ENCODE measurements at places on chromosomes 12 and 14. TPM values are rescaled to one million over a fixed set of nuclear protein-coding genes. Genes with fewer than 3 reads are reported as not detected.

The PLCZ1 gene
- not detected for total RNA-seq

The CCDC60 gene
- total RNA-seq = not detected

The PLEKHG7 gene
- not detected for total RNA-seq

The TSPAN11 gene
- total RNA-seq = 0.48 TPM

The IL23A gene
- total RNA-seq = 0.29 TPM

The CCDC175 gene
- not detected for total RNA-seq

The SLC2A13 gene
- 29.2 TPM for total RNA-seq

DNA sequence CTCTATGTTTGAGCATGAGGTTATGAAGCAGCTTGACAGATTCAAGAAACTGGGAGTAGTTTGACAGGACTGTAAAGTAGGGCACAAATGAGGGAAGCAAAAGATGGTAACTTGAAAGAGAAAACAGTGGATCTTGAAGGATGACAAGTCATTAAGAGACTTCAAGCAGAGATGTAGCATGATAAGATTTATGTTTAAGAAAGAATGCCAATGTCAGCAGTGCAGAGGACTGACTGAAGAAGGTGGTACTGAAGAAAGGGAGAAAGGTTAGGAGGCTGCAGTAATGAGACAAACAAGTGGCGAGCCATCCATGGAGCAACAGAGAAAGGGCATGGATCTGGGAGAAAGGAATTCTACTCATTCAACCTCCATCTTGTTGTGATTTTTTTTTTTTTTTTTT, 120.2 kb upstream of the RAP1B start:
- H3K36me3 ChIP-seq = no peaks in the 10 kb centered on the region
- no peaks in the 10 kb centered on the region for H3K27me3 ChIP-seq
- no peak overlapping the region for H3K27ac ChIP-seq

- no peaks in the 10 kb centered on the region for H3K4me1 ChIP-seq
- no peak overlapping the region for H3K27ac ChIP-seq
- H3K36me3 ChIP-seq = no peaks in the 10 kb centered on the region
- no peak for DNase-seq
These were observed 805 bp upstream of the KRT7 start for GRCh38 chr12:52232203-52232673.

- H3K27ac ChIP-seq = no peak overlapping the region
- no peak for DNase-seq
- no peaks in the 10 kb centered on the region for H3K27me3 ChIP-seq
- H3K4me1 ChIP-seq = no peaks in the 10 kb centered on the region
- no peaks in the 10 kb centered on the region for H3K36me3 ChIP-seq
These were observed 25.8 kb downstream of the KCNK10 start for GRCh38 chr14:88297306-88297705.

DNA sequence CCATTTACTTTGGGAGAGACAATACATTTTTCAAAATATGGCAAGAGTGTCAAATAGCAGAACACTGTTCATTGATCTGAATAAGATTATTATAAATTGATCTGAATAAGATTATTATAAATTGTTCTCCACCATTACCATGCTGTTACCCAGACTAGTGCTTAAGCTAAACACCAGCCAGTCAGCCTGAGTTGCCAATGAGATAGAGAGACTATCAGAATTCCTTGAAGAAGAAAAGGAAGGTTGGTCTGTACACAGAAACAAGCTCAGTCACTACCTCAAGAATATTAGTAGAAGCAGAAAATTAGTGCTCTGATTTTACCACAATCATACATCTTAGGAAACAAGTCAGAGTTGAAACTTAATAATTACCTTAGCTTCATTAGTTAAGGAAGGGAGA, 469.8 kb downstream of the FOXG1 start:
- H3K36me3 ChIP-seq = no peaks in the 10 kb centered on the region
- no peak overlapping the region for H3K4me3 ChIP-seq
- no peak overlapping the region for H3K27ac ChIP-seq
- no peaks in the 10 kb centered on the region for H3K4me1 ChIP-seq

DNA sequence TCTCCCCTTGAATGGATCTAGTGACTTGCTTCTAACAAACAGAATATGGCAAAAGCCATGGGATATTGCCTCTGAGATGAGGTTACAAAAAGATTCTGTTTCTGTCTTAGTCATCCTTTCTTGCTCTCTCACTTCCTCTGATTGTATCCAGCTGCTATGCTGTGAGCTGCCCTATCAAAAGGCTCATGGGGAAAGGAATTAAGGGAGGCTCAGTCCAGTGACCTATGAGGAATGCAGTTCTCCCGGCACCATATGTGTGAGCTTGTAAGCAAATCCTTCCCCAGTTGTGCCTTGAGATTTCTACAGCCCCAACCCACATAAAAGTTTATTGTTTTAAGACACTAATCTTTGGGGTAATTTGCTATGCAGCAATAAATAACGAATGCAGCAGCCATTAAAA, 183.1 kb downstream of the KLHL28 start:
- H3K4me3 ChIP-seq = no peak overlapping the region
- DNase-seq = peak; percentile 1
- no peak overlapping the region for H3K27ac ChIP-seq
- no peaks in the 10 kb centered on the region for H3K27me3 ChIP-seq
- H3K36me3 ChIP-seq = no peaks in the 10 kb centered on the region

GRCh38 chr14:68880581-68881105, 87.8 kb upstream of the ZFP36L1 start:
- no peaks in the 10 kb centered on the region for H3K36me3 ChIP-seq
- no peak overlapping the region for H3K27ac ChIP-seq
- H3K4me3 ChIP-seq = no peak overlapping the region
- no peaks in the 10 kb centered on the region for H3K4me1 ChIP-seq
- no peak for DNase-seq
- no peaks in the 10 kb centered on the region for H3K27me3 ChIP-seq

DNA sequence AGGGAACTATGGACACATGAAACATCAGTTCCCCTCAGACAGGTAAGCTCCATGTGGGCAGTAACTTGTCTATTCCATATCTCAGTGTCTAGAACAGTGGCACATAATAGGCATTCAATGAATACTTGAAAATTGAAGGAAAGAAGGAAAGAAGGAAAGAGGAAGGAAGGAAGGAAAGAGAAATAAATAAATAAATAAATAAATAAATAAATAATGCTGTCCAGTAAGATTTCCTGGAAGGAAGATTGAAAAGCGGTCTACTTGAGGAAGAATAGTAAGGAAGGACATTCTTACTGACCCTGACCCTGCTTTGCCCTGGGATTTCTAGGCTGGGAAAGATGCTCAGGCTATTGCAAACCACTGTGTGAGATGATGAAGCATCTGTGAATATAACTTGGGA, 91.5 kb downstream of the PTPRR start:
- H3K36me3 ChIP-seq = no peaks in the 10 kb centered on the region
- H3K27me3 ChIP-seq = no peaks in the 10 kb centered on the region
- H3K27ac ChIP-seq = no peak overlapping the region
- no peak overlapping the region for H3K4me3 ChIP-seq

GRCh38 chr14:31877255-31877798, 199.8 kb upstream of the ARHGAP5 start:
- no peak overlapping the region for H3K27ac ChIP-seq
- no peak for DNase-seq
- H3K27me3 ChIP-seq = no peaks in the 10 kb centered on the region
- H3K4me3 ChIP-seq = no peak overlapping the region
- H3K36me3 ChIP-seq = no peaks in the 10 kb centered on the region

- no peaks in the 10 kb centered on the region for H3K4me1 ChIP-seq
- DNase-seq = no peak
- no peaks in the 10 kb centered on the region for H3K27me3 ChIP-seq
These were observed 32.2 kb upstream of the DICER1 start for GRCh38 chr14:95189367-95190132.

- peak; percentile 62 for DNase-seq
- no peaks in the 10 kb centered on the region for H3K36me3 ChIP-seq
- H3K4me3 ChIP-seq = peak within 1 kb of the TSS; percentile 2
- H3K27me3 ChIP-seq = no peaks in the 10 kb centered on the region
- H3K4me1 ChIP-seq = peaks cover 18% of the 10 kb centered on the region
These were observed at the start of gene CCNB1IP1 for GRCh38 chr14:20332788-20333493. Gene CCNB1IP1, minus strand, starts transcription at chr14:20333279. Its CDS starts 16,756 bp downstream, at chr14:20316523.

GRCh38 chr14:52551696-52552062, 626 bp downstream of the TXNDC16 start:
- peaks cover 25% of the 10 kb centered on the region for H3K4me1 ChIP-seq
- no peaks in the 10 kb centered on the region for H3K36me3 ChIP-seq
- no peaks in the 10 kb centered on the region for H3K27me3 ChIP-seq
- DNase-seq = no peak
- H3K27ac ChIP-seq = peak overlapping the region; percentile 93
- peak overlapping the region; percentile 77 for H3K4me3 ChIP-seq

DNA sequence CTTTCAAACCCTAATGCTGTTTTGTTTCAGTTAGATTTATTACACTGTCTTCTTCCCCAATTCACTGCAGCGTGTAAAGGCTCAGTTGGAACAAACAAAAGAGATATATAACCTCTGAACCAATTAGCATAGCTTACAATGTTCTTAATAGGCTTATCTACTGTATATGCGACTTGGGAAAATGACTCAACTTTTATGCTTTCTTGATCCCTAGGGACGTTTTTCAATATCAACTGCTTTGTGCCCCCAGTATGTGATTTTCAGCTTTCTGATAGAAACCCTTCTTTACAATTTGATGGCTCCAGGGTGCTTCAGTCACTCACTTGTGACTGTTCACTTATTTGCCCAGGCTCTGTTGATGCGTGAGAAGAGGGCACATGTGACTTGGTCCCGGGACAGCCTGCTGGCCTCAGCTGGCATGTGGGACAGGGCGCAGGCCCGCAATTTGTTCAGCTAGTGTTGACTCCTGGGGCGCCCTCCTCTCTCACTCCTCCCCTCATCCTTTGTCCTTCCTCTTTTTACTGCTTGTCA, 107.1 kb downstream of the TMTC2 start:
- H3K27me3 ChIP-seq = no peaks in the 10 kb centered on the region
- H3K4me3 ChIP-seq = no peak overlapping the region
- H3K27ac ChIP-seq = no peak overlapping the region
- H3K36me3 ChIP-seq = no peaks in the 10 kb centered on the region
- no peak for DNase-seq
- no peaks in the 10 kb centered on the region for H3K4me1 ChIP-seq

DNA sequence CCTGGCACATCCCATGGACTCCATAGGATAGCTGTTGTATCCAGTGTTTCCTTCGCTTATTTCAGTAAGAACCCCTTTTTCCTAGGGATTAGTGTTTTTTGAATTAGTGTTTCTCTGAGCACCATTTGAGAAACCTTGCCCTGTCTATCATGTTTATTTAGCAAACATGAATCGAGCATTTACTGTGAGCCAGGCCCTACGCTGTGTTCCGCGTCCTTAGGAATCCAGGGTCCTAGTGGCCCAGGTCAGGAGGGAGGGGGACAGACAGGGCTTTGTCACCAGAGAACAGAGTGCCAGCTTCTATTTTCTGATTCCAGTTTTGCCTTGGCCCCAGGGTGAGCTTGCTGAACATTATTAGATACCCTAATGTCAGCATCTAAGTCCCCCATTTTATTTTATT, 2.5 kb downstream of the TEAD4 start:
- no peaks in the 10 kb centered on the region for H3K36me3 ChIP-seq
- H3K4me1 ChIP-seq = peaks cover 12% of the 10 kb centered on the region
- no peak overlapping the region for H3K4me3 ChIP-seq
- no peak overlapping the region for H3K27ac ChIP-seq
- peaks cover 19% of the 10 kb centered on the region for H3K27me3 ChIP-seq

- no peaks in the 10 kb centered on the region for H3K4me1 ChIP-seq
- H3K27me3 ChIP-seq = no peaks in the 10 kb centered on the region
- H3K27ac ChIP-seq = no peak overlapping the region
- H3K36me3 ChIP-seq = no peaks in the 10 kb centered on the region
These were observed 17.0 kb downstream of the PPP1R1A start for GRCh38 chr12:54571193-54572188.

DNA sequence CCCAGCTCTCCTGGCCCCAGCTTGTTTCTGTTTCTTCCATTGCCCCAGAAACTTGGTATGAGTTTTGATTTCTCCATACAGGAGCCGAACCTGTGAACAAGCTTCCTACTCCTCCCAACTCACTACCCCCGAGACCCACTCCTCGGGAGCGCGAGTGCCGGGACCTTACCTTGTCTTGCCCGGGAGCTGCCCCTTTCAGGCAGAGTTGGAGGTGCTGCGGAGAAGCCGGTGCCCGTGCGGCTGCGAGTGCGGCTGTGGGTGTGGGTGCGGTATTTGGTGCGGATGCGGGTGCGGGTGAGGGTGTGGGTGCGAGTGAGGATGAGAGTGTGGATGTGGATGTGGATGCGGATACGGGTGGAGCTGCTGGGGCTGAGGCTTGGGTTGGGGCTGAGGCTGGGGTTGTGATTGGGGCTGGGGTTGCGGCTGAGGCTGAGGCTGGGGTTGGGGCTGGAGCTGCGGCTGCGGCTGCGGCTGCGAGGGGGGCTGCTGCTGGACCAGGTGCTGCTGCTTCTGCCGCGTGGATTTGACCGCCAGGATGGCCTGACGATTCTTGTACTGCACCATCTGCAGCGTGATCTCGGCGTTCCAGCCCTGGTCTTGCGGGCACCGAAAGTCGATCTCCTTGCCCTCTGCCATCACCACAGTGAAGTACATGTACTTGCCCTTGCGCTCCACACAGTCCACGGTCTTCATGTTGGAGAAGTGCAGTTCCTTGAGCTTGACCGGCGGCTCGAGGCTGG, 1.1 kb downstream of the PHLDA1 start:
- no peaks in the 10 kb centered on the region for H3K27me3 ChIP-seq
- peak overlapping the region; percentile 27 for H3K27ac ChIP-seq
- H3K4me1 ChIP-seq = peaks cover 42% of the 10 kb centered on the region
- no peaks in the 10 kb centered on the region for H3K36me3 ChIP-seq

DNA sequence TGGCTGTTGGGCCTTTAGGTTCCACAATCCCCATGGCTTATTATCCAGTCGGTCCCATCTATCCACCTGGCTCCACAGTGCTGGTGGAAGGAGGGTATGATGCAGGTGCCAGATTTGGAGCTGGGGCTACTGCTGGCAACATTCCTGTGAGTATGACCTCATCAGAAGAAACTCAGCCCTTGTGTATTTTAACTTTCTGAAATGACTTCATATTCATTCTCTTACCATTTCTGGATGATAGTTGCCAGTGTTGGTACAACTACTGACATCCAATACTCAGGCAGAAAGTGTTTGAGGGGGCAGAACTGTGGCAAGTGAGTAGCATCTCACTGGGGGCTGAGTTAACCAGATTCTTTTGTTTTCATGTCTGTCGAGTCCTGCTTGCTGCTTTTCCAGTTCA, 2.3 kb downstream of the DAZAP2 start:
- no peak for DNase-seq
- H3K27ac ChIP-seq = peak overlapping the region; percentile 100
- no peaks in the 10 kb centered on the region for H3K27me3 ChIP-seq
- H3K4me1 ChIP-seq = peaks cover 8% of the 10 kb centered on the region
- no peaks in the 10 kb centered on the region for H3K36me3 ChIP-seq
- H3K4me3 ChIP-seq = no peak overlapping the region

GRCh38 chr12:43052441-43052840, 462.9 kb upstream of the PRICKLE1 start:
- H3K36me3 ChIP-seq = no peaks in the 10 kb centered on the region
- H3K4me3 ChIP-seq = no peak overlapping the region
- H3K27me3 ChIP-seq = no peaks in the 10 kb centered on the region
- H3K4me1 ChIP-seq = no peaks in the 10 kb centered on the region
- no peak for DNase-seq

Data from adrenal gland (tissue), 19 donors.